ENCODE measurements at places on chromosomes 5 and 9.

GRCh38 chr5:31675472-31675871, 36.5 kb downstream of the PDZD2 start:
- no peak for DNase-seq
- H3K27ac ChIP-seq, result no peak overlapping the region
- H3K36me3 ChIP-seq, result no peaks in the 10 kb centered on the region
- H3K27me3 ChIP-seq, result peaks cover 6% of the 10 kb centered on the region
- H3K4me3 ChIP-seq, result no peak overlapping the region
- no peaks in the 10 kb centered on the region for H3K4me1 ChIP-seq

DNA sequence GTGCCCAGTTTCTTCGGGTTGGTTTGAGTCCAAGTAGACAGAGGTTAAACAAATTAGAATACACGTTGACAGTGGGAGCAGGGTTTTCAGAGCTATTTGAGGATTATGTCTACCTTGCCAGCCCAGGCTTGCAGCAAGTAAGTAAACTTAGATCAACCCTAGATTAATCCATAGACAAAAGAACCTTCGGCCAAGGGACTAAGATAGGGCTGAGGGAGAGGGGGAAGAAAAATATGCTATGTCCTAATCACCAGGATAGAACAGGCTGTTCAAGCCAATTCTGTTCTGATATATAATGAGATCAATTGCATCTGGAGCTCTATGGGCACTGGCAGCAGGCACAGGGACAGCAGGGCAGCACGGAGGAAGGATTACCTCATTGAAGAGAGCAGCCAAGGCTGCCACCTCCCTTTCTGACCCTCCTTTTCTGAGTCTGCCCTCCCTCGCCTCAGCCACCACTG, 377.7 kb downstream of the PIK3R1 start:
- H3K4me3 ChIP-seq, result no peak overlapping the region
- H3K36me3 ChIP-seq, result no peaks in the 10 kb centered on the region
- no peaks in the 10 kb centered on the region for H3K4me1 ChIP-seq
- H3K27me3 ChIP-seq, result peaks cover 10% of the 10 kb centered on the region
- no peak overlapping the region for H3K27ac ChIP-seq

GRCh38 chr5:73229271-73229670, 56.3 kb downstream of the TMEM174 start:
- H3K4me1 ChIP-seq, result peaks cover 12% of the 10 kb centered on the region
- no peaks in the 10 kb centered on the region for H3K36me3 ChIP-seq
- H3K4me3 ChIP-seq, result no peak overlapping the region

- H3K4me1 ChIP-seq, result no peaks in the 10 kb centered on the region
- no peak overlapping the region for H3K4me3 ChIP-seq
- DNase-seq, result no peak
- H3K27ac ChIP-seq, result no peak overlapping the region
- peaks cover 3% of the 10 kb centered on the region for H3K36me3 ChIP-seq
Measured at GRCh38 chr5:178818094-178818493, 41.7 kb upstream of the ZNF354B start.

- no peak overlapping the region for H3K4me3 ChIP-seq
- H3K36me3 ChIP-seq, result peaks cover 5% of the 10 kb centered on the region
- peaks cover 5% of the 10 kb centered on the region for H3K4me1 ChIP-seq
- H3K27ac ChIP-seq, result no peak overlapping the region
- H3K27me3 ChIP-seq, result peaks cover 53% of the 10 kb centered on the region
Measured at GRCh38 chr5:74660140-74660539, 19.6 kb upstream of the ENC1 start.

GRCh38 chr5:85159395-85159794, 774.7 kb upstream of the EDIL3 start:
- no peak overlapping the region for H3K27ac ChIP-seq
- H3K4me1 ChIP-seq, result no peaks in the 10 kb centered on the region

DNA sequence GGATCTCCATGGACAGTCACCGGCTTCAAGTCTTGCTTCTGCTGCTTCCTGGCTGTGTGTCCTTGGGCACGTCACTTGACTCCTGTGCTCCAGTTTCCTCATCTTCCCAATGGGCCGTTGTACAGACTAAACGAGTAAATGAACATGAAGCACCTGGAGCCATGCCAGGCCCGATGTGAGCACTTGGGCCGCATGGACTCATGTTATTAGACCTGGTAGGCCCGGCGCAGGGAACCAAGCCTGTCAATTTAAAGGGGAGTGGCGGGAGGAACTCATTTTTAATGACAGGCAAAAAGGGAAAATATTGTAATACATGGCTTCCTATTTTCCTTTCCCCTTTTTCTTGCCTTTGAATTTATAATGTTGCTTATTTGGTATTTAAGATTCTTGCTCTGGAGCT, 47.5 kb downstream of the TENT4A start:
- peaks cover 3% of the 10 kb centered on the region for H3K4me1 ChIP-seq
- no peaks in the 10 kb centered on the region for H3K27me3 ChIP-seq
- no peak overlapping the region for H3K4me3 ChIP-seq
- peaks cover 2% of the 10 kb centered on the region for H3K36me3 ChIP-seq
- DNase-seq, result no peak
- peak overlapping the region; percentile 19 for H3K27ac ChIP-seq

DNA sequence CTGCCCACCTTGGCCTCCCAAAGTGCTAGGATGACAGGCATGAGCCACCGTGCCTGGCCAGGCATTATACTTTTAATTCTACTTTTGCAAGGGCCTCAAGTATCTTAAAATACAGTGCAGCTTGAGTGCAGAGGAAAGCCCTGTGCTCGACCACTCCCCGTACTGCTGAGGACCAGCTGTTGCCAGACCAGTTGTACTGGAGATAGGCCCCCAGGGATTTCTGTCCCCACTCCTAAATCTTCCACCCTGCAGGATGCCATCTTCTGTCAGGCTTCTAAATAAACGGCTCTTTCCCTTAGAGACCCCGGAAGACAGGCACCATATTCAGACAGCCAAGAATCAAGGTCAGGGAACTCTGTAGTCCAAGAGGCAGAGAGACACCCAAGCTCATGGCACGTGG, 16.6 kb upstream of the PSMD5 start:
- peaks cover 2% of the 10 kb centered on the region for H3K36me3 ChIP-seq
- no peaks in the 10 kb centered on the region for H3K27me3 ChIP-seq
- H3K4me3 ChIP-seq, result no peak overlapping the region
- peaks cover 12% of the 10 kb centered on the region for H3K4me1 ChIP-seq
- peak overlapping the region; percentile 54 for H3K27ac ChIP-seq

- H3K4me3 ChIP-seq, result no peak overlapping the region
- H3K36me3 ChIP-seq, result no peaks in the 10 kb centered on the region
- H3K27ac ChIP-seq, result peak overlapping the region; percentile 41
- no peak for DNase-seq
Measured at GRCh38 chr5:1834022-1834551, 32.9 kb downstream of the NDUFS6 start.

DNA sequence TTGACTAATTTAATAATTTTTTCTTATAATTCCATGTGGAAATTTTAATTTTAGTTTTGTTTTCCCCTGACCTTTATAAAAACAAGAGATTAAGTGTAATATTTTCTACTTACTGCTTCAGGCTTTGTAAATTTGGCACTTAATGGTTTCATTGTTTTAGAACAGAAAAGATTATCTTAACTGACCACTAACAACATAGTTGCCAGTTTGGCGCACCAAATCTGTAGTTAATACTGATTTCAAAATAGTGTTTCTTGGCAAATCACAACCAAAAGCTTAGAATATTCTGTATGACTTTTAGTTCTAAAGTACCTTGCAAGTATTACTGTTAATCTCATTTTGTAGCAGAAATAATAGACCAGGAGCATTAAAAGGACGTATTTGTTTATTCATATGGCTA, 124.3 kb downstream of the COMMD10 start:
- H3K27ac ChIP-seq, result no peak overlapping the region
- no peaks in the 10 kb centered on the region for H3K27me3 ChIP-seq
- DNase-seq, result no peak
- peaks cover 2% of the 10 kb centered on the region for H3K4me1 ChIP-seq

DNA sequence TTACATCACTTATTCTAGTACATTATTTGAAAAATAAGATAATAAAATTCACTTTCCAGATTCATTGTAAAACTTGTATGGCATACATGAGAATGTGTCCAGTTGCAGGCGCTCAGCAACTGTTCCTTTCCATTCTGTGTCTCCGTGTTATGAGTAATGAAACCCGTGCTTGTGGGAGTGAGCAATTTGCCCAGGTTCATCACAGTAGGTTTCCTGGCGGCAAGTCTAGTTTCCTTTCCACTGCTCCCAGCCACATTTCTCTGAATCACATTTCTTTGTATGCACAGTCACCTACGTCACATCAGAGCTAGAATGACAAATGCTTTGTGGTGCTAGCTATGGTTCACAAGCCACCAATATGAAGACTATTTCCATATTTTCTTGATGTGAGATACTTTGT, 39.9 kb downstream of the MOCS2 start:
- H3K4me1 ChIP-seq, result peaks cover 9% of the 10 kb centered on the region
- H3K27me3 ChIP-seq, result peaks cover 5% of the 10 kb centered on the region
- no peaks in the 10 kb centered on the region for H3K36me3 ChIP-seq

DNA sequence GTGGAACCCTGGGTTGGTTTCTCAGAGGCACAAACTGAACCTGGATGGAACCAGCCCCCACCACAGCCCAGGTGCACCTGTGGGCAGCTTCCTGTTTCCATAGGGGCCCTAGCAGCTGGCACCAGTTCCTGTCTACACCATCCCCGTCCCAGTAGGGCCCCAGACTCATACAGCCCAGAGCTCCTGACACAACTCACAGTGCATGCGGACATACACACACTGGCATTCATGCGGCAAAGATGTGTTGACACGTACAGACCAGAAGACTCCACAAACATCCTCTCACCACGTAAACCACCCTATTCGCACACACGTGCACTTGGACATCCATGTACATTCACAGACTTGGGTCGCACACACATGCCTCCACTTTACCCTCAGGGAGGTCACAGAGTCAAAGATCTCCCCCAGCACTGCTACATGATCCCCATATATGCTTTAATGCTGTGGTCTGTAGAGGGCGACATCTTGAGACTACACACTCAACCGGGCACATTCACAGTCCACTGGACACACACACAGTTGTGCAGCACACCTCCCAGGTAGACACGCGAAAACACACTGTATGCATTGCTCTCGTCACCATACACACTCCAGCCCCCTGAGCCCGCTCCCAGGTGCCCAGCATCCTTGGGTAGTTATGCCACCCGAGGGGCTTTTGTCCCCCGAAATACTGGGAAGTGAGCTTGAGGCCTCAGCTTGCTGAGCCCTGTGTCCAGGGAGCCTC, 22.4 kb downstream of the CXXC5 start:
- no peaks in the 10 kb centered on the region for H3K27me3 ChIP-seq
- DNase-seq, result no peak

All from T-helper 17 cell (primary cell).